ENCODE measurements at places on chromosomes 2 and 18.

DNA sequence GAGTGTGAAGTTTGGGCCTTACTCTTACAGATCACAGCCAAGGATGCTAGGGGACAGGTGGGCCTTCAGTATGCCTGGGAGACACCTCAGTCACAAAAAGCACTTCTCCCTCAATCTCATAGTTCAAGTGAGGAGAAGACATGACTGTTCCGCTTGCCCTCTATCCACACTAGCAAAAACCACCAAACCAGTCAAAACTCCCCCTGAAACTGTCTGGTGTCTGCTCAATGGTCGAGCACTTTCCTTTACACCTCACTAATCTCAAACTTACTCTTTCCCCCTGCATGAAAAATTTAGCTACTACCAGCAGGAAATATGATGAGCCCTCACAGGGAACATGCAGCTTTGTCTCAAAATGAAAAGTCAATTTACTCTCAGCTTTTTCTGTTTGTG lies 232.2 kb downstream of the TRIB2 start:
- DNase-seq: no peak

DNA sequence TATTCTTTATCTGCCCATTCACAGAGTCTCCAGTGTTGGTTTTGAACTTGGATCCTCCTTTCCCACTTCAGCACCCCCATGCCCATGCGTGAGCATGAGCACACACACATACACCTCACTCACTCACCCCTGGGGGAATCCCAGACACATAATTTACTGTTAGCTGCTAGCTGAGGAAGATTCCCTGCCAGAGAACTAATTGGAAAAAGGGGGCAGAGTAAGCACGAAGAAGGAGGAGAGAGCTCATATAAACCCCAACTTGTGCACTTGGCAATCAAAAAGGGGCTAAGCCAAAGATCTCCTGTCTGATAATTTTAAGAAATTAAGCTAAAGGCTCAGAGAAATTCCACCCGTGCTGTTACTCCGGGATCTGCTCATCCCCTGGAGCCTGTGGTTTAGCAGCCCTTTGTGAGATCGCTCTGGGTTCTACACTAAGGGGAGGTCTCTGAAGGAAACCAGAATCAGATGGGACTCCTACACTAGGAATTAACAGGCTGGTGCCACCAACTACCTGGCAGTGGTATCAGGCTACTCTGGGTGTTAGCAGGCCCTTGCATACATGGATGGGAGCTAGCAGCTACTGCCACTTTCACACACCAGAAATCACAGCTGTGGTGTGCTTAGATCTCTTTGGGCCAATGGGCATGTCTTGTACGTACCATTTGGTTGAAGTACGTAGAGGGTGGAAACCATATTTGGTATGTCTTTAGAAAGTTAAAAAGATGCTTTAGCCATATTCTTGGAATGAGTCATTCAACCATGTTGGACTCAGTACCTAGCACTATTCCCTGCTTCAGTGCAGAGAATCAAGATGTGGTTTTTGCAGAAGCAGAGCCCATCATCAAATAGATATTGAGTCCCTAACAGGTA lies 95.6 kb upstream of the SLC14A2 start:
- DNase-seq: no peak

DNA sequence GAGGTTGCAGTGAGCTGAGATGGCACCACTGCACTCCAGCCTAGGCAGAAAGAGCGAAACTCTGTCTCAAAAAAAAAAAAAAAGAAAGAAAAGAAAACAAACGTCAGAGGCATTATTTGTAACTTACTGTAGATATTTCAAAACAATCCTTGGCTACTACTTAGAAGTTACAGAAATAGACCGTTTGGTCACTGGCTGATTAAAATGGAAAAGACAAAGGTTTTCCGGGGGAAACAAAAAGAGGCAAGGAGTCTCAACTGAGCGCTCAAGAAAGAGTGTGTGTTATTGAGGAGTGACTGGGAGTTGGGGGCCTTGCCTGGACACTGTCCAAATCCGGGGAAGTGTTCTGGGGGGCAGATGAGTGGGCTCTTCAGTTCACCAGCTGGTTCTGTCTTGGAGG lies 47.6 kb downstream of the TEX44 start:
- no peak for DNase-seq

- no peak for DNase-seq
These were observed 33.2 kb upstream of the MYO3B start for GRCh38 chr2:170144761-170145160.

DNA sequence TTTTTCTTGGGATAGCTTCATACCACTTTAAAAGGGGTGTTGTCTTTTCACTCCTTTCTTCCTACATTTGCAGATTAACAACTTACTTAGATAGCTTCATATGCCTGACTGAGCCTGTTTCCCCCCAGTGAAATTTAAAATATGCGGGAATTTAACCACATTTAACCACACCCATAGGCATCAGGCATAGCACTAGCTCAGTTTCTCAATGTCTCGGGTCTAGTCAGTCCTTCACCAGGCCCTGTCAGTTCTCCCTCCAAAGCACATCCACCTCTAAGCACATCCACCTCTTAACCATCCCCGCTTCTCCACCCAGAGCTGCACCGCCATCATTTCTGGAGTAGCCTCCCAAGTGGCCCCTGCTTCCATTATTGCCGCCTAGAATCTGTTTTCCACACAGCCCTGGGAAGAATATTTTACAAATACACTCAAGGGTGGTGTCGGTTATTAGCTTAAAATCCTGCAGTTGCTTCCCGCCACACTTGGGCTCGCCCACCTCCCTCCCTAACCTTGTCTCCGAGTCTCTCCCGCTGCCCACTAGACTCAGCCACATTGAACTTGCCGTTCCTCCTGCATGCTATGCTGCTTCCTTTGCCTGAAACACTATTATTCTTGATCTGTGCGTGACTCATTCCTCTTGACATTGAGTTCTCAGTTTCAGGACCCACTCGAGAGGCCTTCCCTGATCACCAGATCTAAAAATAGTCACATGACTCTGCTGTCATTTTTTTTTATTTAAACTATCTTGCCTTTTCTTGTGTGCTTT lies 68.3 kb downstream of the SPTBN1 start:
- no peak for DNase-seq

- DNase-seq: no peak
These were observed 193.0 kb downstream of the ACTR3 start for GRCh38 chr2:114082731-114083433.

GRCh38 chr2:215423234-215423633 lies 12.6 kb downstream of the FN1 start:
- no peak for DNase-seq

DNA sequence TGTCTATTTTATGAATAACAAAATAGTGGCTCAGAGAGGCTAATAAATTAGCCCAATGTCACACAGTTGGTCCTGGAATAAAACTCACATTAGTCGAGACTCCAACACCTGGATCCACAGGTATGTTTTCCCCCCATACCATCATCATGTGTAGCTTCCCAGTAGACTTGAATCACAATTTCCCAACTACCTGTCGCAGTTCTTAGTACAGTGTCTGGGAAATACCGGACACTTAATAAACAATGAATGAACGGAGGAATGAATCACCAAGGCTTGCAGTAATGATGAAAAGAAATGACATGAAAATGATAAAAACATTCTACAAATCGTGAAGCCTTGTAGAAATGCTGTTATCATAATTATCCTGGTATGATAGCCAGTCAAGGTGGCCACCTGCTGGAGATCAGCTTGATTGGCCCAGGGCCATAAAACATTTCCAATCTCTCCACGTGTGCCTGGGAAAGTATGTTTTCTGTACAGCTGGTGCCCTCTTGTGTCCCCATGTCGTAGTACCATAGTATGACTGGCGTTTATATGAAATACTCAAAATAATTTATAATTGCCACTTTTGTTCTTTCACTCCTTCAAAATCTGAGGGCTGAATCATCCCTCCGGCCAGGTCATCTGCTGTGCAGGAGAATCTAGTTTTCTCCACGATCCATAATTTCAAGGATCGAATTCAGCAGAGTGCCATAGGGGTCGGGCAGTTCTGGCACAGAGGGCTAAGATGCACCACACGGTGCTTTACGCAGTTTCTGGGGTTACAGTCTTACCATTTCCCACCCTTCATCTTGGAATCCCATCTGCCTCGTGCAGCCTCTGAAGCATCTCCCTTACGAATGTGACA lies 95.4 kb downstream of the LAMA1 start:
- no peak for DNase-seq

- DNase-seq: no peak
These were observed 13.5 kb downstream of the ZFP36L2 start for GRCh38 chr2:43212931-43213330.

Data from islet precursor cell (in vitro differentiated cells).